ENCODE measurements at places on chromosomes 7 and 10.

DNA sequence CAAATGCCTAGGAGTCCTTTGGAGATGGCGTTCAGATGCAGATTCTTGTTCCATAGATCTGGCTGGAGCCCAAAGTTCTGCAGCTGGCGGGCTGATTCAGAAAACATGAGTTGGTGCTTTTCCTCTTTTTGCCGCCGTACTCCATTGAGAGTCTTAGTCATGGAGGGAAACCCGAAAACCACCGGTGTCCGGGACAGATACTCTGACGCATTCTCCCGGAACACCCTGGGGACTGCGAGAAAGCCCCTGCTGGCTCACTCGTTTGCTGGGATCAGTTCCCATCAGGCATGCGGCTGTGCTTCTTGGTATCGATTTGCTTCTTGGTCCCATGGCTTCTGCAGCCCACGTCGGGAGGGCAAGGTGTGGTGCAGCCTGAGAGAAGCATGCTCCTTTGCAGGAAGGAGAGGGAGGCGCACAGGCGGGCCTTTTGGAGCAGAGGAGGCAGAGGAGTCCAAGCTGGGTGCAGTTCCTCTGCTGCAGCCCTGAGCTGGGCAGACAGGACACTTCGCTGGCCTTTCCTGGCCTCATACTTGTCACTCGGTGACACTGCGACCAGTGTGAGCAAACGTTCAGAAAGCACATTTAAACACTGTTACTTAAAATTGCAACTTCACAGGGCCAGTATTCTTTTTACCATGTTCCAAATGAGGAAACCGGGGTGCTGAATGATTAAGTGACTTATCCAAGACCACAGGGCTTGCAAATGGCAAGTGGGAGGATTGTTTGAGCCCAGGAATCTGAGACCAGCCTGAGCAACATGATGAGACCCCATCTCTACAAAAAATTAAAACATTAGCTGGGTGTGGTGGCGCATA is 30.6 kb upstream of the PFKFB3 start:
- DNase-seq, result peak; percentile 69

DNA sequence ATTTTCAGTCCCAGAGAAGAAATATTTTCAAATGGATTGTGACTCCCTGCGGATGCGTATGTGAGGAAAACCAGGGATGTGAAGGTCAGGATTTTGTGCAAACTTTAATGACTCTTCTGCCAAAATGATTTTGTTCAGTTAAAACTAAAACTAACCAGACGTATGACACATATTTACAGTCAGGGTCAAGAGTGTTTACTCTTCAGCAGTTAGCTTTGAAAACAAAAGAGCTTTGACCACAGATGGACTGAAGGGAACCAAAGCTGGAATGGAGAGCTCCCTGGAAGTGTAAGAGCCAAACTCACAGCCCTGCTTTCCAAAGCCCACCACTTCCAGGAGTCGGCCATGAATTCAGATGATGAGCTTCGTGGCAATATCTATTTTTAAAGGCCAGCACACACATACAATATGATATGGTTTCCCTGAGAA is 15.5 kb downstream of the SVIL start:
- no peak for DNase-seq

- no peak for DNase-seq
These were observed 60.8 kb downstream of the OGDH start for GRCh38 chr7:44667190-44667589.

DNA sequence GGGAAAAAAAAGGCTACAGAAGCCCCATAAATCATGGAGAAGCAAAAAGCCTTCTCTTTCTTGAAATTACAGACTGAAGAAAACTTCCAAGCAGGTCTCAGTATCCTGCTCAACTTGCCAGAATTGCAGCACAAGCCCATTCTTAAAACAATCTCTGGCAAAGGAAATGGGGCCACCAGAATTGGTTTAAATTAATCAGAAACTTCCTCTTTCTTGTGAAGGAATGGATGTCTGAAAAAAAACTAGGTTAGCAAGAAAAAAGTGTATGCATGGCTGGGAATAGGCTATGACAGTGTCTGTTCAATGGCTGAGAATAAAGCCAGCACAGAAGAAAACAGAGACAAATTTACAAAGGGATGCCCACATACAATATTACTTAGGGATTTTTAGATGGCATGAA is 59.1 kb downstream of the TFEC start:
- no peak for DNase-seq

- no peak for DNase-seq
These were observed 271.9 kb downstream of the TNS3 start for GRCh38 chr7:47310020-47310419.

GRCh38 chr7:134669845-134670373 is 23.3 kb downstream of the BPGM start:
- no peak for DNase-seq

DNA sequence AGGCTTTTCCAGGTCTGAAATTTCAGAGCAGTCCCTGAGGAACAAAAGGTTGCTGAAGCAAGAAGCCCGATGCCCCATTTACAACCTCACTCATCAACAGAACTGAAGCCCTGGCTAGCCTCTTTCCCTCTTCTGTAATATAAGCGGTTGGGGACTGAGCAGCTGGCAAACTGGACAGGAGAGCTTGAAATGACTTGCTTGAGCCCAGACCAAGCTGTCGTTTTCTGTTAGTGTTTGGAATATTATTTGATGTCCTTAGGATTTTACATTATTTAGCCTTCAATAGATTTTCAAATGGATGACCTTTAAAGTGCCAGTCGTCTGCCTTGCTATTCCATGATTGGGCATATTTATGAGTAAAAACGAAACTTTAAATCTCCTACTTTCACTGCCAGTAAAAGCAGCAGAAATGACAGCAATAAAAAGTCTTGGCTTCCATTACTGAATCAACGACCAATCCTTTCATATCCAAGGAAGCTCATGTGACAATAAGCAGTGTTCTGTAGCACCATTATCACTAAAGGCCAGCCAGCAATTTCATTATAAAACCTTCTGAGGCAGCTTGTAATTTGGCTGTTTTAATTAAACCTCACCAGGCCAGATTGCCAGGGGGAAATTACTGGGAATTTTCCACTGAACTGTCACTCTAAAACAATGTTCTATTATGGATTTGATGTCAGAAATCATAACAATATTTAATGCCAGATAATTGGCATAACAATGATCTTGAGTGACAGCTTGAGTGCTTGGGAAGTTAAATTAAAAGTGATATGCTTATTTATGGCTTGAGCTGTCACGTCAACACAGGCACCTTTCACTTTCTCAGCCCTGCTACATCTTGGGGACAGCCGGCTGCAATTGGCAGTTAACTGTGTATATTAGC is 85.9 kb downstream of the LSMEM1 start:
- no peak for DNase-seq

DNA sequence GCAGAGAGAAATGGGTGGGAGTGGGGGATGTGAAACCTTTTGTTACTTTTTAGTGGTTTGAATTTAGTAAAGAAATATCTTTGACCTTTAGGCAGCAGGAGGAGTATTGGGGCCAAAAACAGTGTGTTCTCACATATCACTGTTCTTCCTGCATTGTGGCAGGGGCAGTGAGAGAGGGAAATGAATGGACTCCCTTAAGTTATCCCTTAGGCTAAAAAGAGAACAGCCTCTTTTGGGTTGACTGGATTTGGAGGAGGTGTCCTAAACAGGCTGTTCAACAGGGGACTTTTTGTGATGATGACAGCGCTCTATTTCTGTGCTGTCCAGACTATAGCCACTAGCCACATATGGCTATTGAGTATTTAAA is 22.3 kb downstream of the ZNF775 start:
- DNase-seq, result no peak

DNA sequence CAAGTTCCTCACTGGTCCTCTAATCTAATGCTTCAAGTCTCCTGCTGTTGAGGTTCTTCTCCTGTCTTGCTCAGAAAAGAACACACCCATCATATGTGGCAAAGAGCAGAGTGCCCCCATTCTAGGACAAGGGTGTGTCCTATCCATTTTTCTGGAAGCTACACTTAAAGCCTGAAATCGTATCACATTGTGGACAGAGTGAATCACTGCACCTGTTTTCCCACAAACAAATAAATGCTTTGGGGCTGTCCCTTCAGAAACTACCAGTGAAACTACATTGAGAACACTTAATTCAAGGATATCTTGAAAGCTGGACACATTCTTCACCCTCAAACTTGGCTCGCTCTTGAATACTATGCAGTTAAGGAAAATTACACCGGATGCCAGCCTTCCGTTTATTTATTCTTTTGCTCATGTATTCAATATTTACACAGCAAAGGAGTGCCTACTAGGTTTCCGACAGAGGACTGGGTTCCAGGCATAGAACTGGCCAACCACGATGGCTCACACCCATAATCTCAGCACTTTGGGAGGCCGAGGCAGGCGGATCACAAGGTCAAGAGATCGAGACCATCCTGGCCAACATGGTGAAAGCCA is 473.0 kb downstream of the GALNT17 start:
- DNase-seq, result no peak

- no peak for DNase-seq
These were observed 10.3 kb upstream of the AOC1 start for GRCh38 chr7:150842018-150842417.

- no peak for DNase-seq
These were observed 60.0 kb downstream of the CHN2 start for GRCh38 chr7:29254591-29254990.

GRCh38 chr7:46100521-46100920 is 179.4 kb upstream of the IGFBP3 start:
- no peak for DNase-seq

GRCh38 chr10:53140506-53140905 is 367.9 kb upstream of the MBL2 start:
- no peak for DNase-seq

DNA sequence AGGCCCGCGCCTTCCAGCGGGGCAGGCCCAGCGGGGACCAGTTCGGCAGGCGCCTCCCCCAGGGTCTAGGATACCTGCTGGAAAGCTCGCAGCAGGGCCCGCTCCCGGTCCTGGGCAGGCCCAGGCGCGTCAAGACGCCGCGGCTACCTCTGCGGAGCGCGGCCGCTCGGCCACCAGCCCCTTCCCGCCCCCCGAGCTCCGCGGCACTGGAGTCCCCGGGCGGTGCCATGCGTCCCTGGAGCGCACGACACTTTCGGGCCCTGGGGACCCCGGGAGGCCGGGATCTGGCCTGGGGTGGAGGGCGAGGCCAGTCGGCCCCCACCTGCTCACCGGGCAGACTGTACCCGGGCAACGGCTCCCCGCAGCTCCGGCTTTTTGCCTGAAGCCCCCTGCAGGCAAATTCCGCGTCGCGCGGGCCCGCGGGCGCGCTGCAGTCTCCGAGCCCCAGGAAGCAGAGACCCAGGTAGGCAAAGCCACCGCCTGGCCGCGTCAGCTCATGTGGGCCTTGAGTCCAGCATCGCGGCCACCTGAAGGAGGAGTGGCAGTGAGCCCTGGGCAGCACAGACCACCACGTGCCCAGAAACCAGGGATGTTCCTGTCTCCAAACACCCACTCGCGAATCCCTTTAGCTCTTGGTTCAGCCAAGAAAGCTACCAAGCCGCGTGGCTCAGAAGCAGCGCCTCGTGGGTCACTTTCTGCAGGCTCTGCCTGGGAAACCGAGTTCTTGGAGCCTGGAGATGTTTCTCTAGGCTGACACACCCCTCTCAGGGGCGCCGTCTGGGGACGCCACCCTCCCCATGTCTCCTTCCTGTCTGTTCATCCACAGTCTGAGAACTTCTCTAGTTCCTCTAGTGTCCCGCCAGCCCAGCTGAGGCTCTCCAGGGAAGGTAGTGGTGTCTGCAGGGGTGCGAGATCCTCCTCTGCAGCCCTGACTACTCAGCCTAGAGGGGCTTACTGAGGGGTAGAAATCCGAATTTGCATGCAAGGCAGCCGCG is 46.1 kb upstream of the APBB1IP start:
- DNase-seq, result no peak

- DNase-seq, result no peak
These were observed 34.8 kb downstream of the VOPP1 start for GRCh38 chr7:55537458-55537990.

GRCh38 chr10:86759073-86759672 is 2.8 kb downstream of the BMPR1A start:
- DNase-seq, result no peak

DNA sequence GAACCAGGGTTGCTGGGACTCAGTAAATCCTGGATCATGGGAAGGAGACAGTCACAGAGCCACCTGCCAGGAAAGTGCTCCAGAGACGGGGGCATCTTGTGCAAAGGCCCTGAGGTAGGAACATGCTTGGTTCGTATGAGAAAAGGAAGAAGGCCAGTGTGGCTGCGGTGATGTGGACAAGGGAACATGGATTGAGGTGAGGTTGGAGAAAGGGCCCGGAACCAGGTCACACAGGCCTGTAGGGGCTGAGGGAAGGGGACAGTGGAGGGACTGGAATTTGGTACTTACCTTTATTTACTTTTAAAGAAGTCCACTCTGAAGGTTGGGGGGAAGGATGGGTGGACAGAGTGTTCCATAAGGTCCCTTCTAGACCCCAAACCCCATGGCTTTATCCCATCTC is 32.9 kb upstream of the CXCL12 start:
- DNase-seq, result peak; percentile 4

GRCh38 chr10:69065406-69066361 is 22.2 kb upstream of the SRGN start:
- DNase-seq, result no peak

GRCh38 chr7:17239046-17239445 is 59.4 kb upstream of the AHR start:
- DNase-seq, result no peak

- DNase-seq, result no peak
These were observed 367.7 kb upstream of the SHH start for GRCh38 chr7:156179872-156180390.

GRCh38 chr10:4429571-4429970 is 396.4 kb upstream of the AKR1E2 start:
- DNase-seq, result no peak

GRCh38 chr7:154372011-154372601 is 319.9 kb downstream of the DPP6 start:
- no peak for DNase-seq

GRCh38 chr7:16753932-16754855 is 639 bp downstream of the TSPAN13 start:
- peak; percentile 48 for DNase-seq

- no peak for DNase-seq
These were observed 138.7 kb upstream of the PRR15 start for GRCh38 chr7:29424984-29425309.

DNA sequence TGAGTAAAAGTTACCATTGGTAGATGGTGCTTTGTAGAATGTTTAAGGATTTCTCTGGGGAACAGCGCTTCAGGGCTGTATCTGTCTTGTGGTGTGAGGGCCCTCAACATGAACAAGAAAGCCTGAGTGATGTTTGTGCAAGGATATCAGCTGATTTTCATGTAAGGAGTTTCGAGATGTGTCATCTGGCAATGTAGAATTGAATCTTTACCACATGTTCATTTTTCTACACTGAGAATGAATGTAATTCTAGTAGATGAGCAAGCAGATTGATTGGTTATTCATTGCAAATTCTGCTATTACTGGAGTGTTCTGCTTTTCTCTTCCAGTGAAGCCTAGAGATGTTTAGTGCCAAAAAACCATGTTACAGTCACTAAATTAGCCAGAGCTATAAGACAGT is 87.7 kb downstream of the ST7 start:
- DNase-seq, result no peak

All from right hindlimb (tissue), 1 donor.